ENCODE measurements at places on chromosomes 4 and X.

- DNase-seq, result no peak
Measured at GRCh38 chr4:8493484-8493883, 52.9 kb downstream of the TRMT44 start.

GRCh38 chrX:72062916-72063315 lies 68.8 kb downstream of the RTL5 start:
- no peak for DNase-seq

DNA sequence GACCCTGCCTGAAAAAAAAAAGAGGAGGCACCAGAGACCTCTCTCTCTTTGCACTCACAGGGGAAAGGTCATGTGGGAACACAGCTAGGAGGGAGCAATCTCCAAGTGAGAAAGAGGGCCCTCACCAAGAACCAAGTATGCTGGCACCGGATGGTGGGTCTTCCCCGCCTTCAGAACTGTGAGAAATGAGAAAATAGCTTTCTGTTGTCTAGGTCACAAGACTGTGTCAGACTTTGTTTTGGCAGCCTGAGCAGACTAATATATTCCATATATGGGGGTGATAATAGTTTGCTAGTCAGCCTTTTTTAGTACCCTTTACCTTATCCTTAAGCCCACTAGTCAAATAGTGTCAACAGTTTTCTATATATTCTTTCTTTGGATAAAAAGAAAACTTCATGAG lies 193.0 kb downstream of the TRIML1 start:
- DNase-seq, result no peak

DNA sequence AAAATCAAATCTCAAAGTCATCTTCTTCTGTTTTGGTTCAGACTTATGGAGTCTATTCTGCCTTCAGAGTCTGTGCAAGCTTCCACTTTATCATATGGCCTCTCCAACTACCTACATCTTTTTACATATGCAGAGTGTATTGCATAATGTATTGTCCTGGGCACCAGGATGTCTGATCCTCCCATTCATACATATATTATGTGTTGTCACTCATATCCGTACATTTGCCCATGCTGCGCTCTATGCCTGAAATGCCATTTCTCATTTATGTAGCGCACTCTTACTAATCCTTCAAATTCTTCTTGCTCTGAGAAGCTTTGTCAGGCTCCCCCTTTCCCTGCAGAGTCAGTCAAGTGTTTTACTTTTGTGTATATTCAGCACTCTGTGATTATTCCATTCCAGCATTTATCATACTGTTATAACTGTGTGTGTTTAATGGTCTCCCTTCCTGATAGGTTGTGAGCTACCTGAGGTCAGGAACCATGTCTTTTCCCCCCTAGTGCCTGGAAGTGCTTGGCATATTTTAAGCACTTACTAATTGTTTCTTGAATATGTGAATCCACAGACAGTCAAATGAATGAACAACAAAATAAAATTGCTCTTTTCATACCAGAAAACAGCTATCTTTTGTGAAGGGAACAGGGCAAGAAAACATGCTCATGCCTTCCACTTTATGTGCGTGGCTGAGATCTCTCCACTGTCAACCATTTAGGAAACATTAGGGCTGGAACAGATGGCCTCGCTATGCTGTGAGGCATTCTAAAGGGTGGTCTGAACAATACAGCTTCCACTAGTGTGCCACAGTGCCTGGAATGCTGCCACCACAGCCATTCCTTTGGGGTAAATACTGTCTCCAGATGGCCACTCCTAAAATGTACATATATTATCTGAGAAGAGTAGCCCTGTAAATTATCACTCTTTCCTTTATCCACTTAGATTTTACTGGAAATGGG lies 81.8 kb downstream of the GLUD2 start:
- no peak for DNase-seq

GRCh38 chr4:136881666-136882065 lies 650.6 kb downstream of the PCDH18 start:
- no peak for DNase-seq

- DNase-seq, result no peak
Measured at GRCh38 chrX:120617996-120618630, 11.7 kb downstream of the C1GALT1C1 start.

DNA sequence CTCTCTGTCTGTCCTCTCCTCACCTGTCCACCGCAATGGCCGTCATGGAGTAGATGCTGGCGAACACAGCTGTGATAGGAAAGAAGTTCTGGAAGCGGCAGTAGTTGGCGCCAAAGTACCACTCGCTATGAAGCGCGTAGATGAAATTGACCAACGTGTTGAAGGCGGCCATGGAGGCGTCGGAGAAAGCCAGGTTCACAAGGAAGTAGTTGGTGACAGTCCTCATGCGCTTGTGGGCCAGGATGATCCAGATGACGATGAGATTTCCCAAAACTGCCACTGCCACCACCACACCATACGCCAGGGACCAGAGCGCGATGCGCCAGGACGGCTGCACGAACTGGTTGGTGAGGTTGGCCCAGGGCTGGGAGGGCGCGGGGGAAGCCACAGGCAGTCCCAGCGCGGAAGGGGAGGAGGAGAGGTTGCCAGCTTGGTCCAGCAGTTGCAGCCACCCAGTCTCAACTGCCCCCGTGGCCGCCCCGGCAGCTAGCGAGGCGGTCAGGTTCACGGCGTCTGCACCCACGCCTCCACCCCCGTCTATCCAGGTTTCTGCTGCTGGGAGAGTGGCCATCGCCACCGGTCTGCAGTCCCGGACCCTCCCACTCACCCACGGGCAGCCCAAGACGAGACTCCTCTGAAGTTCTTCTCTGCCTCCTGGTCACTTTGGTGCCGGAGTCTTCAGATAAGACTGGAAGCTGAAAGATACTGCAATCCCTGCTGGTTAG lies 518 bp downstream of the TACR3 start:
- DNase-seq, result no peak

GRCh38 chrX:7596822-7597221 lies 246.1 kb upstream of the VCX start:
- DNase-seq, result no peak

DNA sequence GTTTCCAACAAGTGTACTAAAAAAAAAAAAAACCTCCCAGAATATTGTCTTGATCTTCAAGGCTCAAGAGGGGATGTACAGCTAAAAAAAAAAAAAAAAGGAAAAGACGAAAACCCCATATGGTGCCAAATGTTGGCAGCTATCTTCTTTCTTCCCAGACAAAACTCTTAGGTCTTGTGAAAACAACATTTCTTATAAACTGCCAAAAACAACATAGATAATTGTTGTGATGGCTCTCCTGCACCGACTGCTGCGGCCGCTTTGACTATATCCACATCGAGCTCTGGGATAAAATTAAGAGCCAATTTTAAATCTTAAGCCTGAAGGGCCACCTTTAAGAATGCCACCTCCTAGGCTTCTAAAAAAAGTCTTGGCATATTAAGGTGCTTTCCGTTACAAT lies 23.5 kb downstream of the PDGFC start:
- no peak for DNase-seq

GRCh38 chr4:174189392-174190015 lies 94.0 kb downstream of the FBXO8 start:
- no peak for DNase-seq

- no peak for DNase-seq
Measured at GRCh38 chrX:65744965-65745364, 77.5 kb downstream of the MSN start.

DNA sequence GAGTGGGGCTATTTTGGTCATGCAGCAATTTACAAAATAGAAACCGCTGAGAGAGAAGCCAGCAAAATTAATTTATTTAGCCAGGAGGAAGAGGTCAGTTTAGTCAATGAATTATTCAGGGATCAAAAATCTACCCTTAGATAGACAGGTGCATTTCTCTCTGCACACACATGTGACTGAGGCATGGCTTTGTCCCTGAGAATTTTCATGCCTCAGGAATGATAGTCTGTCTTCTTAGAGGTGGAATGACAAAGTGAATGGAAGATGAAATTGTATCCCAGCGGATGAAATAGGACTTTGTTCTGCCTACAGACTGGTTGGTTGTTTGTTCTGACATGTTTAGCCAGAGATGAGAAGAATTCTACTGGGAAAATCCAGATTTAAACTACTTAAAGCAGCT lies 46.0 kb downstream of the ANKRD50 start:
- DNase-seq, result no peak

GRCh38 chr4:89595125-89595789 lies 241.7 kb downstream of the SNCA start:
- DNase-seq, result no peak

DNA sequence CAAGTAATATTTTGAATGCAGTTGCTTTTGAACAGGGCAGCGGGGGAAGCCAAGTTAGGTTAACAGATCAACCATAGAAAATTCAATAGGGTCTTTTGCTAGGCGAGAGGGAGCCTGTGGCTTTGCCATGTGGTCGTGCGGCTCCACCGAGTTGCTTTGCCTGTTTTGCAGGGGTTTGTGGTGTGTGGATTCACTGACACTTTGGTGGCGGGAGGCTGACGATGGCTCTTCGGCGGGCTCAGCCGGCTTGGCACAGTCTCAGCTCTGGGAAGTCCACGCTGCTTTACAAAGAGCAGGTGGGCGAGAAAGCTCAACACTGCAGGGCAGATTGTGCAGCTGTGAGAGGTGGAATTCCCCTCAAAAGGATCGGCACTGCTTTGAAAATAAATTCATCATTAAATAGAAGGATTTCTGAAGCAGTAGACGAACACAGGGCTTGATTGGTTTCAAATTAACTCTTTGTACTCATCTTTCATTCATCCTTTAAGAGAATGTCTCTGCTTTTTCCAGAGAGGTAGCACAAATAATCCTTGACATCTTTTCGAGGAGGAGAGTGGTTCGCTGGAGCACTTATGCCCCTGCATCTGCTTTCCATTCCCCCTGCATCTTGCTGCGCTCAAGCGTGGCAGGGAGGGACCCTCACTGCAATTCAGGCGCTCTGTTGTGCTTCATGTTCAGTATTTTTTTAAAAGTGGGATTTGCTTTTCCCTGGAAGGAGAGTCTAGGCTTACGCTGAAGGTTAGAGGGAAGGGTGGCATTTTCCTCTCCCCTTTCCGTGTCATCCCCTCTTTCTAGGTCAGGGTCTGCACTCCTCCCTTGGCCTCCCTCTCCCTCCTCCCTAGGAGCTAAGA lies 201.8 kb upstream of the LEF1 start:
- DNase-seq, result peak; percentile 6

DNA sequence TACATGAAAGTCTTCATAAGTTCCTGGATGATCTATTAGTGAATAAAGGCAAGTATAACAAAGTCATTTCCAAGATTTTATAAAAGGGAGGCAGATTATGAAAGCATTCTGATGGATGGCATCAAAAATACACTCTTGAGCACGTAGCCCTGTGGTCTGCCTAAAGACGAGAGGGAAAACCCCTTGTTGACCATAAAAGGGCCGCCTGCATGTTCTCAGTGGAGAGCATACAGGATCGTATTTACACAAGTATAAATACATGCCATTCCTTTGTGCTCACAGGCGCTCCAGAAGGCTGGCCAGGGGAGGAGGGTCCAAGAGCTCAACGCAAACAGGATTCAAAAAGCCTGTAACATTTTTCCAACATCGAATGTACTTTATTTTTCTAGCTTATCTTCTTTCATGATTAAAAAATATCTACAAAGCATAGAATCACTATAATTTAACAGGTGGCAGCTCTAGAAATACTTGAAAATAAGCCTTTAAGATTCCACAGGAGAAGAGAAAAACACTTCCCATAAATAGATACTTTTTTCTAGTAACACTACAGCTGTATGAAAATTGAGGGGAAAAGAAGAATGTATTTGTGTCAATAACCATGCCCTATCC lies 29.6 kb downstream of the PDGFC start:
- peak; percentile 41 for DNase-seq

GRCh38 chr4:94690851-94691254 lies 66.9 kb upstream of the BMPR1B start:
- DNase-seq, result no peak

- DNase-seq, result peak; percentile 61
Measured at GRCh38 chrX:110146521-110146920, 143.6 kb downstream of the TMEM164 start.

GRCh38 chr4:153281476-153281875 lies 63.0 kb upstream of the MND1 start:
- DNase-seq, result no peak

- DNase-seq, result peak; percentile 81
Measured at GRCh38 chr4:143358923-143359643, 22.4 kb downstream of the GAB1 start.

- no peak for DNase-seq
Measured at GRCh38 chrX:15298201-15298600, 17.2 kb downstream of the ASB11 start.

DNA sequence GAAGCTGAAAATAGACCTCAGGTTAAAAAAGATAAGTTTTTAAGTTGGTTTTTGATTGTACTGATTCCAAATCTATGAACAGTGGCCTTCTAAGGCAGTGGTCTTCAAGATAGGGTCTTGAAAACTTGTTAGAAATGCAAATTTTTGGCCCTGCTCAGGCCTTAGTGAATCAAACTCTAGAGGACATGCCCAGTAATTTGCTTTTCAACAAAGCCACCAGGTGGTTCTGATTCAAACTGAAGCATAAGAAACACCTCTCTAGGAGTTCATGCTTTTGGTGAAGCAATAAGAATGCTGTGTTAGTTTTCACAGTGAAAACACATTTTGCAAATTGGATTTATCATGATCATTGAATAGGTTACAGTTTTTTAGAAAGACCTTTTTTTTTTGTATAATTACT lies 1849.4 kb upstream of the AGA start:
- DNase-seq, result no peak

GRCh38 chrX:95539041-95539440 lies 1145.6 kb upstream of the DIAPH2 start:
- no peak for DNase-seq

- no peak for DNase-seq
Measured at GRCh38 chr4:125388613-125389012, 73.9 kb downstream of the FAT4 start.

DNA sequence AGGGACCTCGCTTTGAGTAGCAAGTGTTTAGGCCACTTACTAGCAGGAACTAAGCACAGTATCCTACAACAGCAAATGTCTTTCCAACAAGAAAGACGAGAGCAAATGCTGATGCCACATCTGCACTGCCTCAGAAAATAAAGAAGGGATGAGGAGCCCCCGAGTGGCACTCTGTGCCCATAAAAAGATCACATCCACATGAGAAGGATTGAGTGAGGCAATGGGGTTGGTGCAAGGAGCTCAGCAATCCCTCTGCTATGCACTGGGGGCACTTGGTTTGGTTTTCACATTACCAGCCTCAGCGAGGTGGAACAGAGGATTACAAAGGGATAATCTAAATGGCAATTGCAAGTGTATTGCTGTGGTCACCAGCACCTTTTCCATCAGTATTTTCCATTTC lies 252.8 kb upstream of the SLC7A11 start:
- DNase-seq, result peak; percentile 5

GRCh38 chr4:71592793-71593192 lies 191.1 kb downstream of the GC start:
- no peak for DNase-seq
